ENCODE measurements at places on chromosomes 5 and 9. TPM values are rescaled to one million over a fixed set of nuclear protein-coding genes. Genes with fewer than 3 reads are reported as not detected.

SUSD3 gene
- 4.8 TPM for total RNA-seq

TCF7 gene
- 5.1 TPM for total RNA-seq

FBXL7 gene
- total RNA-seq: 14.5 TPM

CMYA5 gene
- 2.7 TPM for total RNA-seq

PCDHB15 gene
- 2.8 TPM for total RNA-seq

BTNL3 gene
- total RNA-seq: not detected

- no peak overlapping the region for H3K27ac ChIP-seq
- no peak overlapping the region for H3K4me3 ChIP-seq
Observed at GRCh38 chr5:155948576-155948975, 378.4 kb upstream of the SGCD start.

DNA sequence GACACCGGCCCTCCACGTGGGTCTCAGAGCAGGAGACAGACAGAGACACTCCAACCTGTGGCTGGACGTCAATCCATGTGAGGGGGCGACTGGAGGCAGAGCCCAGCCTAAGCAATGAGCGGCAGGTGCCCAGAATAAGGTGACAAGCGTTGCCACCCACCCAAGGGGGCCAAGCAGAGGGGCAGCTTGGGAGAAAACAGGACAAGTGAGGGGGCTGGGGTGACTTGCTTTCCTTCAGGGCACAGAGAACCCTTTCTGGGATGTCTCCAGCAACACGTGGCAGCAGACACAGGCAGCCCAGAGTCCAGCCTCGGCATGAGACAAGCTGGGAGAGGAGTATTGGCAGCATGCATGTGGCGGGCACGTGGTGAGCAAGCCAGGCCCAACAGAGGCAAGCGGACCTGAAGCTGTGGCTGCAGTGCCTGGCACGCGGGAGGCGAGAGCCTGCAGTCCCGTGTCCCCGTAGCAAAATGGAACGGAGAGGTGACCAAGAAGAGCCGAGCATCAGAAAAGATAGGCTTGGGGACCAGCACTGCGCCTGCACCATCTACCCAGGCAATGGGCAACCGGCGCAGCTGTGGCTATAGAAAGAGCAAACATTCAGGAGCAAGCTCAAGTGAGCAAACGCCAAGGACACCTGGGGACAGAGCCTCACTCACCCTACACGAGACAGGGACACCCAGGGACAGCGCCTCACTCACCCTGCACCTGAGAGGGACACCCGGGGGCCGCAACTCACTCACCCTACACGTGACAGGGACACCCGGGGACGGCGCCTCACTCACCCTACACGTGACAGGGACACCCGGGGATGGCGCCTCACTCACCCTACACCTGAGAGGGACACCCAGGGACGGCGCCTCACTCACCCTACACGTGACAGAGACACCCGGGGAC, 6.2 kb downstream of the TERT start:
- H3K4me3 ChIP-seq: no peak overlapping the region
- DNase-seq: no peak
- H3K36me3 ChIP-seq: no peaks in the 10 kb centered on the region
- no peaks in the 10 kb centered on the region for H3K4me1 ChIP-seq
- H3K27ac ChIP-seq: no peak overlapping the region

DNA sequence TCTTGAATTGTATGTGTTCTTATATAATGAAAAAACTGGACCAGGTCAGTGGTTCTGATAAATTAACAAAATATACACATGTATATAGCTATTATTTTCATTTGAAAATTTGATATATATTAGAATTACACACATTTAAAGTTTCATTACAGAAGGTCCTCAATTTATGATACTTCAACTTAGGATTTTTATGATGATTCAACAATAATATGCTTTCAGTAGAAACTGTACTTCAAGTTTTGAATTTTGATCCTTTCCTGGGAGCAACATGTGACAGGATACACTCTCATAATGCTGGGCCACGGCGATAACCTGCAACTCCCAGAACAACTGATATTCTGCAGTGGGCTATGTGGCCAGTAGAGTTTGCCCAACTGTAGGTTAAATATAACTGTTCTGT, 344.7 kb downstream of the TAF11L14 start:
- no peaks in the 10 kb centered on the region for H3K36me3 ChIP-seq
- no peaks in the 10 kb centered on the region for H3K27me3 ChIP-seq
- no peak overlapping the region for H3K4me3 ChIP-seq
- H3K27ac ChIP-seq: no peak overlapping the region
- DNase-seq: no peak
- no peaks in the 10 kb centered on the region for H3K4me1 ChIP-seq

DNA sequence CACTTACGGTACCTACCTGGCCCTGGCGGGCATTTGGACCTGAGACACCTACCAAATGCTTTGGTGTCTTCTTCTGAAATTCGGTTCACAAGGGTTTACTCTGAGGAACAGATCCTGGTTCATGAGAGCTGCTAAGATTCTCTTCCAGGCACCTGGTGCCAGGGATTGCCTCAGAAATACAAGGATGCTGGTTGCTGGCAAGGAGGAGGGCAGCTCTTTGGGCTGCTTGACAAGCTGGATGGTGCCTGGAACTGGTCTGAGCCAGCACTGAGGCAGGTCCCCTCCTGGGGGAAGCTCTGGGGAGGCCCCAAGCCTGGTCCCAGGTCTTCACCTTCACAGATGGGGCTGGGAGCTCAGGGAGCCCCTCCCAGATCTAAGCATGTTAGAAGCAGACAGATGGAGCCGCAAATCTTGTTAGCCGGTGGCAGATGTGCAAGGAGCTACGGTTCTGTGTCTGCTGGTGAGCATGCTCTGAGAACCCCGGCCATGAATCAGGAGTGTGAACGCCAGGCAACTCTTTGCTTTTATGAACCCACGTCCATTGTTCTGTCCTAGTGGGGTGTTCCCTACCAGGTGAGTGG, 16.3 kb downstream of the FABP6 start:
- H3K4me3 ChIP-seq: no peak overlapping the region
- no peak for DNase-seq
- no peaks in the 10 kb centered on the region for H3K27me3 ChIP-seq
- H3K36me3 ChIP-seq: no peaks in the 10 kb centered on the region
- no peaks in the 10 kb centered on the region for H3K4me1 ChIP-seq

GRCh38 chr5:72692231-72692637, 124.2 kb upstream of the TNPO1 start:
- no peak for DNase-seq
- no peak overlapping the region for H3K4me3 ChIP-seq
- no peaks in the 10 kb centered on the region for H3K27me3 ChIP-seq
- H3K36me3 ChIP-seq: no peaks in the 10 kb centered on the region

DNA sequence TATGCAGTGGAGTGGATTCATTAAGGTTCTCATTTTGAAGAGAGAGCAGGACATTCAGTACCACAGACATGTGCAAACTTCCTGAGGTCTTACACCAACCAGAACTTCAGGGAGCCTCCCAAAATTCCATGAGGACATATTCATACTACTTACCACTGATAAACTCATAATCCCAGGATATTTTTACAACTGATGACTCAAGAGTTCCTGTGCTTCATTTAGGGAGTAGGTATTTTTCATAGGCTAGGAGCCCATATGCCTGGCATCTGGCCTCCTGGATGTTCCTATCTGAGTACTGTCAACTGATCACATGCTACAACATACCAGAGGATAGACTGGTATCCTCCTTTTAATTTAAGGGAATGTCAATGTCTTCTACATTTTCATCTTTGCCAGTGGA, 578.0 kb downstream of the EFNA5 start:
- no peak overlapping the region for H3K4me3 ChIP-seq
- no peak for DNase-seq
- no peaks in the 10 kb centered on the region for H3K36me3 ChIP-seq
- H3K27ac ChIP-seq: no peak overlapping the region
- no peaks in the 10 kb centered on the region for H3K4me1 ChIP-seq
- no peaks in the 10 kb centered on the region for H3K27me3 ChIP-seq

DNA sequence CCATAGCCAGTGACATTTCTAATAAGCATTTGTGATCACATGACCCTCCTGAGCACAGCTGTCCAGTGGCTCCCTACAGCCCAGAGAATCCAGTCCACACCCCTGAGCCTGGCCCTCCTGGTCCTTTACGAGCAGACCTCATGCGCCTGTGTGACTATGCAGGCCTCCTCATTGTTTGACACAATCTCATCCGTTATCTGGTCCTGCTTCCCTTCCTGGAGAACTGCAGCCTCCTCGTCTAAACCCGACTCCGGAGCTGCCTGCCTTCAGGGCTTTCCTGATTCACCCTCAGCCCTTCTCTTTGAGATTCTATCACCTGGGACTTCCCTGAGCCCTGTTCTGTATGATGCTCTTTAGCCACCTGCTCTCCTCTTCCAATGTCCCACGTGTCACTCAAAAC, 79.7 kb downstream of the GPR21 start:
- no peak overlapping the region for H3K27ac ChIP-seq
- peaks cover 13% of the 10 kb centered on the region for H3K36me3 ChIP-seq
- no peaks in the 10 kb centered on the region for H3K4me1 ChIP-seq
- no peaks in the 10 kb centered on the region for H3K27me3 ChIP-seq

DNA sequence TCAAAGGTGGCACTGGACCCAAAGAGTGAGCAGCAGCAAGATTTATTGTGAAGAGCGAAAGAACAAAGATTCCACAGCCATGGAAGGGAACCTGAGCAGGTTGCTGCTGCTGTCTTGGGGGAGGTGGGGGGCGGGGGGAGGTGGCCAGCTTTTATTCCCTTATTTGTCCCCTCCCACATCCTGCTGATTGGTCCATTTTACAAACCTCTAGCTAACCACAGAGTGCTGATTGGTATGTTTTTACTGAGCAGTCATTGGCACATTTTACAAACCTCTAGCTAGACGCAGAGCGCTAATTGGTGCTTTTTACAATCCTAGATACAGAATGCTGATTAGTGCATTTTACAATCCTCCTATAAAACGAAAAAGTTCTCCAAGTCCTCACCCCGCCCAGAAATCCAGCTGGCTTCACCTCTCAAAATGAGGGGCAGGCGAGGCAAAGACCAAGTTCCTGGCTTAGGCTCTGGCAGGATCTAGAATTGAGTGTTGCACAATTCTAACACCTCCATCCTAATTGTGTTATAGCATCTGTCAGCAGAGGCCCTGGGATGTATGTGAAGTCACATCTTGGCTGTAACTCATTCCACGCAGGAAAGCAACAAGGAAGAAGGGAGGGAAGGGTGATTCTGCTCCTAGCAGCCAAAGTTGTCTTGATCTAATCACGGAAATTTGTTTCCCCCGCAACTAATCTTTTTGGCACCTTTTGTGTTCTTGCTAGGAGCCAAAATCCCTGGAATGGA, 34.3 kb downstream of the ROR2 start:
- no peak overlapping the region for H3K4me3 ChIP-seq
- no peaks in the 10 kb centered on the region for H3K27me3 ChIP-seq
- no peaks in the 10 kb centered on the region for H3K36me3 ChIP-seq
- no peak overlapping the region for H3K27ac ChIP-seq

- H3K27ac ChIP-seq: no peak overlapping the region
- H3K36me3 ChIP-seq: no peaks in the 10 kb centered on the region
- no peak for DNase-seq
- no peaks in the 10 kb centered on the region for H3K4me1 ChIP-seq
- no peaks in the 10 kb centered on the region for H3K27me3 ChIP-seq
Observed at GRCh38 chr9:122642226-122642625, 15.2 kb downstream of the OR1B1 start.

- no peak for DNase-seq
- H3K27ac ChIP-seq: no peak overlapping the region
- H3K4me3 ChIP-seq: no peak overlapping the region
- no peaks in the 10 kb centered on the region for H3K4me1 ChIP-seq
- no peaks in the 10 kb centered on the region for H3K36me3 ChIP-seq
- no peaks in the 10 kb centered on the region for H3K27me3 ChIP-seq
Observed at GRCh38 chr5:10122076-10122726, 127.5 kb downstream of the ATPSCKMT start.

DNA sequence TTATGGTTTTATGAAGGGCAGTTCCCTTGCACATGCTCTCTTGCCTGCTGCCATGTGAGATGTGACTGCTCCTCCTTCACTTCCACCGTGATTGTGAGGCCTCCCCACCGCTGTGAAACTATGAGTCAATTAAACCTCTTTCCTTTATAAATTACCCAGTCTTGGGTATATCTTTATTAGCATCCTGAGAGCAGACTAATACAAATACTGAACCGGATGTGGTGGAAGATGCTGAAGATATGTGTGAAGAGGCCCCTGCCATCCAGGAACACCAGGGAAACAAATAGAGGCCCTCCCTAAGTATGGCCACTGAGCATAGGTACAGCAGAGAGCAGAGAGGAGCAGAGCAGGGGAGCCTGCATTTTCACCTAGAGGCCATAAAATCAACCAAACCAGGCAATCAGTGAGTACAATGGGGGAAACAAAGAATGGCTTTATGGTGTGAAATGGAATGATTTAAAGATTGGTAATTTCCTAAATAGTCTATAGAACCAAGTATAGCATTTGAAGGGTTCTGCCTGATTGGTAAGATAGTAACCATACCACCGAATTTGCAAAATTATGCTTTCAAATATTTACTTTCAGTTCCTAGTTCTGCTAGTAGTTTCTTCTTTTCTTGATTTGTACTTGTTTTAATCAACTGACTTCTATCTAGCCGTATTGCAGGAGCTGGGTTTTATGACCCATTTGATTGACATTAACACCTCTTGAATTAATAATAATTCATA, 421.6 kb downstream of the IRX1 start:
- no peak overlapping the region for H3K27ac ChIP-seq
- DNase-seq: no peak
- no peaks in the 10 kb centered on the region for H3K4me1 ChIP-seq
- H3K27me3 ChIP-seq: no peaks in the 10 kb centered on the region
- H3K4me3 ChIP-seq: no peak overlapping the region

DNA sequence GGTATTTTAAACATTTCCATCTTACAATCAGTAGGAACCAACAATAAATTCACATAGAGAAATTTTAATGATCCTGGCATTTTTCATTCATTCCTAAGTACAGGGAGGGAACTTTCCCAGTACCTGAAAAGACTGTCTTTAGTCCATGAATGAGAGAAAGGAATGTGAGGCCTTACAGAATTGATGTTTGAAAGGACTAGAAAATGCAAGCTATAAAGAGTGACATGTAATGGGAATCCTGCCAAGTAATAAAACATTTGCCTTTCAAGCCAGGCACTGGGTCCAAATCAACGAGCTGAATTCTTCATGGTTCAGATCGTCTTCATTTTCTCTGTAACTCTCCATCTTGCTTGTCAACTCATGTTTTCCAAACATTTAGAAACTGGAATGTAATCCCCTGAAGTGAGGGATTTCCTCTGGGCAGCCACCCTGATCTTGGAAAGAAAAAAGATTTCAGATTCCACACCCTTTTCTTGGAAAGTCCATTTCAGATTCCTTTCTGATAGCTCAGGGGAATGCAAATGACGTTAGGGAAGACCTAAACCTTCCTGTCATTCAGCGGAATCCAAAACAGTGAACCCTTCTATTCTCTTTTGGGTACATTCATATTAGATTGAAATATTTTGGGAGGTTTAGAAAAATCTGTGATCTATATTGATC, 315.8 kb downstream of the SH3GL2 start:
- no peaks in the 10 kb centered on the region for H3K4me1 ChIP-seq

DNA sequence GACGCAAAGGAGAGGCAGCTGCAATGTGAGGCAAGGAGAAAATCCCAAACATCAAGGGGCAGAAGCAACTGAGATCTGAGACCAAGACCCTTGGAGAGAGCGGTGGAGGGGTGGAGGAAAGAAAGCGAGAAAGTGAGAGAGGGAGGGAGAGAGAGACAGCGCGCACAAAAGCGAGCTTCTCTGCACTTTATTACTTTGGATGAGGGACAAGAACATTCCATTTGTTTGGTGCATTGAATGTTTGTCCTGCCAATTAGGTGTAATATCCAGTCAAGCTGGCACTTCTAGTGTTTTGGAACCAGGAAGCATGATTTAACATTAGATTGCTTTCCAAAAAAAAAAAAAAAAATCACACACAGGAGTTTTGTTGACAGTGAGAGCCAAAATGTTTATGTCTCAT, 1.4 kb downstream of the CAST start:
- peak overlapping the region; percentile 97 for H3K27ac ChIP-seq
- H3K4me1 ChIP-seq: peaks cover 32% of the 10 kb centered on the region
- H3K4me3 ChIP-seq: peak overlapping the region; percentile 83
- H3K36me3 ChIP-seq: no peaks in the 10 kb centered on the region
- no peak for DNase-seq

Data from left lung (tissue), 14 donors.